Chondrocyte (in vitro differentiated cells): ENCODE measurements at places on chromosomes 5 and 9. TPM values are rescaled to one million over a fixed set of nuclear protein-coding genes. Genes with fewer than 3 reads are reported as not detected.

- DNase-seq, result no peak
These were observed 6.2 kb downstream of the EXOC3 start for GRCh38 chr5:449151-449550.

DNA sequence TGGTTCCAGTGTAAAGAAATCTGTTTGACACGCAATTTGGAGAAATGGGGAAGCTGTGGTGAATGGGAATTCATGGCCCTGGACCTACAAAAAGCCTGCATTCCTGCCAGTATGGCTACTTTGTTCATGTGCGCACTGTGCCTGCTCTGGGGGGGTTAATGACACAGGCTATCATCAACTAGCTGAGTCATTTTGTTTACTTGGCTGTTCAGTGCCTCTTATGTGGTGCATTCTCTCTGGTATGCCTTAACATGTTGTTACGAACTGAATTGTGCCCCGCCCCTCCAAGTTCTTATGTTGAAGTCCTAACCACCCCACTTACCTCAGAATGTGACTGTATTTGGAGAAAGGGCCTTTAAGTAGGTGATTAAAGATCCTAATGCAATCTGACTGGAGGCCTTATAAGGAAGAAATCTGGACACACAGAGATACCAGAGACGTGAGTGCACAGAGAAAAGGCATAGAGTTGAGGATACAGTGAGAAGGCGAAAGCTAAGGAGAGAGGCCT is 20.4 kb upstream of the UBAP1 start:
- DNase-seq, result no peak

The C9 gene
- total RNA-seq, result not detected in 3 replicates

- no peak for DNase-seq
These were observed 622.3 kb downstream of the MTRR start for GRCh38 chr5:8491254-8491653.

The ESM1 gene
- total RNA-seq, result not detected in 3 replicates

DNA sequence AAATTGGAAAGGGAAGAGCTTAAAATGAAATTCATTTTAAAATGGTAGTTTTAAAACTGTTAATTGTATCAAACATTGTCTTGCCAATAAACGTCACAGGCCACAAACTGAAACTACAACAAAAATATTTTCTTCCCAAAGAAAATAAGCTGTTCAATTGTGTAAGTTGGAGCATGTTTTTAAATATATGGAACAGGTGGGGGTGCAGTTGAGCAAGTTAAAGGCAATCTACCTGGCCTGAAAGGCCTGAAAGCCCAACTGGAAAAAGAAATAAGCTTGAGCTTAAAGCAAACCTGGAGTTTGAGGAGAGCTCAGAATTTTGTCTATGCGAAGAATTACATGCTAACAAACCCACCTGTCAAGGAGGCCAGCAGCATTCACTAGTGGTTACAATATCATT is 439.5 kb downstream of the ACTL7B start:
- DNase-seq, result no peak

The CAMK4 gene
- 0.28 to 0.89 TPM (median 0.72 TPM) in 3 replicates for total RNA-seq

DNA sequence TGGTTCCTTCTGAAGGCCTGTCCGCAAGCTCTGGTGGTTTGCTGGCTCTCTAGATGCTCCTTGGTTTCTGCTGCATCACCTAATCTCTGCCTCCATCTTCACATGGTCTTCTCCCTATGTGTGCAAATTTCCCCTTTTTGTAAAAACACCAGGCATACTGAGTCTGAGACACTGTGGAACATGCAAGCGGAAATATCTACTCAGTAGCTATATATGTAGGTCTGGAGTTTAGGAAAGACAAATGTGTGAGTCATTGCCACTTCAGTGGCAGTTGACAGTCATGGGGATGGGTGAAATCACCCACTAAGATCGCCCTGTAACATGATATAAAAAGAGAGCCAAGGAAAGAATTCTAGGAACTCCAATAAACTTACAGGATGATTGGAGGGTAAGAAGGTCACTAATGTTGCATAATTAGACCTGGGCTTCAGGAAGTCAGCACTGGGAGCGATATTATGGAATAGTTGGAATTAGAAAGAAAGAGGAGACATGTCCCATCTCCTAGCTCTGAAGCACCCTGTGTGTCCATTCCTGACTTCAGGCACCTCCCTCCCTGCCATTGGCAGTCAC is 22.7 kb upstream of the UBLCP1 start:
- no peak for DNase-seq

DNA sequence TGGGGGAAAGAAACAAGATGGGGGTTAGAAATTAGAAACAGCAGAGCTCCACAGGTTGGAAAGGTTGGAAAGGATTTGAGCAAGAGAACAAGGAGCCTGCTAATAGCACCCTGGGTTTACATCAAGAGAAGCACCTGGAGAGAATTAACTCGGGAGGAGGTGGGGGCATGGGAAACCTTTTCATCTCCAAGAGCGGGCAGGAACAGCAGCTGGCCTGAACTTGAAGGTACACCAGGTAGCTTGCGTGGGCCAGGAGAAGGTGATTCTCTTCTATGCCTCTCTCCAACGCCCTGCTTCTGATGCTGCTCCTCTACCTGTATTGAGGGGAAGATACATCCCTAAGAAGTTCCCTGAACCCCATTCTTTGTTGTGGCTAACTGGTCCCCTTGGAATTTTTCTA is 37.1 kb upstream of the GLRX start:
- no peak for DNase-seq

DNA sequence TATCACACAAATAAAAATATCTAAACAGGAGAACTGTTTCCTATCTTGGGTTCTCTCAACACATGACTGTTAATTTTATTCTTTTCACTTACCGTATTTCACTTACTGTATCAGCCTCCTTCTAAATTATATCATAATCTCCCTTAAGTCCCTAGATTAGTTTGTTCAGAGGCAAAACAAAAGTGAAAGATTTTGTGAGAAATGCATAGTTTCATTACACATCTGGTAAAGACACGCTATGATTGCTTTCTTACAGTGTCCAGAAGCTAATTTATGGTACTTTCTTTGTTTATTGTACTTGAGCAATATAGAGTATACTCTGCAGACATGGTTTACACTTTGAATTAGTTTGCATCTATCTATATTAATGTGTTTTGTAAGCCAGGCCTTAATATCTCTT is 159.7 kb upstream of the TLX3 start:
- DNase-seq, result no peak

The ALDOB gene
- 0.25 TPM in 1 of 3 replicates, not detected in the others for total RNA-seq

GRCh38 chr9:108664309-108665255 is 191.2 kb downstream of the ACTL7B start:
- no peak for DNase-seq

The ZNF354C gene
- total RNA-seq, result 3.5 to 4.5 TPM (median 3.8 TPM) in 3 replicates
